RWPE1 (cell line): ENCODE measurements at places on chromosomes 4 and X.

- DNase-seq = no peak
Measured at GRCh38 chrX:7330971-7331746, 183.2 kb upstream of the PUDP start.

DNA sequence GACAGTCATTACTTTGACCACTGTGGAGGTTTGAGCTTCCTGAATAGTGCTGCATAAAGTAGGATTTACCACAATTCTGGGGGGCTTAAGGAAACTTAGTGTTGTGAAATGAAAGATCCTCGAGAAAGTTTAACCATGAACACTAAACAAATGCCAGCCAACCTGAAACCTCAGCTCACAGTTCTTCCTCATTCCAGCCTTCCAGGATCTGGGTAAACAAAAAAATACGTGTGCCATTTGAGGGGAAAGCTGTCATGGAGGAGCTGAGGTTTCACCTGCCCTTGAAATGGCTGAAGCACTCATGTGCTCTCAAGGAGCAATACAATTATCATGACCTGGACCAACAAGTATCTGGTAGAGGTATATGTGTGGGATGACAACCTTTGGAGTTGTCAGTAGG lies 142.7 kb downstream of the NPNT start:
- no peak for DNase-seq

DNA sequence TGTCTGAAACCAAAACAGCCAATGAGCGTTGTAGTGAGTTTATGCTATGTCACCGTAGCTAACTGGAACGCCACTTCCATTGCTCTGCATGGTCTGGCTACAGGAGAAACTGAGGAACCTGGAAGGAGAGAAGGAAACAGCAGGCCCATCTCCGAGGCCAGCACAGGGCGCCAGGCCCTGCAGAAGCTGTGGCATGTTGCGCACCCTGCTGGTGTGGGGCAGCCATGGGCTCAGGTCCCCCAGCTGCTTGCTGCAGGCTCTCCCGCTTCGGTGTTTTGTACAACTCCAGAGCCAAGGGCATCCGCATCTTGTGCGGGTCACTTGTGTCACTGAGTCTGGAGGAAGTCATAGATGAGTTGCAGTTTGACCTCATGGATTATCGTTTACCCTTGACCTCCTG lies 89.2 kb downstream of the AFAP1 start:
- DNase-seq = no peak

DNA sequence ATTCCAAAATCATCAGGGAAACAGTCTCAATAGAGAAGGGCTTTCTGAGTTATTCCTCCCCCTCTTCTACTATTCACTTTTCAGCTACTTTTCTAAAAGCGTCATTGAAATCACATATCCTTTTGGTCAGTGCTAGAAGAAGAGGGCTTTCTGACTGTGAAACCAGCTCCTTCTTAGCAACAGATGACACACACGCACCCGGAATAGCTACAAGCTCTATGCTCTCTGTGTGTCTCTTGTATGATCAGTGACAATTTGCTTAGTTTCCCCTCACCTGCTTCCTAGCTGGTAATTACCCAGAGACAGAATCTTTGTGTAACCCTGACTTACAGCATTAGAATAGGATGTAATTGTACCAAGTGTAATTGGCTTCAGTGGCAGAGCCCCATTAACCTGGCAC lies 268.1 kb upstream of the SLITRK2 start:
- no peak for DNase-seq

DNA sequence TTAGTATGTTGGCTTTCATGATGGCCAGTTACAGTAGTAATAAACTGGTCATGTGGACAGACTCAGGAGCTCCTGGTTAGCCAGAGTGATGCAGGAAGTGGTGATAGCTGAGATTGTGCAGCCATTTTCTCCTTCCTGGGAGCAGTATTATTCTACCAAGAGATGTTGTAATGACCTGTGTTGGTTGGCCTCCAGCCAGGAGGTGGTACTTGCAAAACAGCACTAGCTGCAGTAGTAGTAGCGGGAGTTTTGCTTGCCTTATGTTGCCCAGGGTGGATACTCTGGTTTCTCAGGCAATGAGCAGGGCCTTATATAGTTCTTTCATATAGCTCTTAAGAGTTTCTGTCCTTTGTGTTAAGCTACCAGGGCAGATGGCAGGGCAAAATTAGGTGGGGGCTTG lies 998.8 kb downstream of the GLUD2 start:
- no peak for DNase-seq

DNA sequence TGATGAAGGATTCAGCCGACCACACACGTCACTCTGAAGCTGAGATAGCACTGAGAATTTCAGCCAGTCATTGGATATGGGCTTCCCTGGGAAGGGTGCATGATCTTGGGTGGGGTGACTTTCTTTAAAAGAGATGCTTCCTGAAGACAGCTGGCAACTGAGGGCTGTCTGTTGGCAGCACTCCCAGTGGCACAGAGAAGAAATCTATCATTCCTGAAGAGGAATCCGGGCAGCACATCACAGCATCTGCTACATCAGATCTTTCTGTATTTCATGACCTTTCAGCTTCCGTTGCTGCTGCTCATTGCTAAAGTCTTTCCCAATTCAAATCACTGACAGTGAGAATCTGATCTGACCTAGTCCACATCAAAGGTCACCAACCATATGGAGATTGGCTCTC lies 193.8 kb upstream of the RBPJ start:
- DNase-seq = no peak

- DNase-seq = no peak
Measured at GRCh38 chrX:3699821-3700381, 13.5 kb downstream of the PRKX start.

DNA sequence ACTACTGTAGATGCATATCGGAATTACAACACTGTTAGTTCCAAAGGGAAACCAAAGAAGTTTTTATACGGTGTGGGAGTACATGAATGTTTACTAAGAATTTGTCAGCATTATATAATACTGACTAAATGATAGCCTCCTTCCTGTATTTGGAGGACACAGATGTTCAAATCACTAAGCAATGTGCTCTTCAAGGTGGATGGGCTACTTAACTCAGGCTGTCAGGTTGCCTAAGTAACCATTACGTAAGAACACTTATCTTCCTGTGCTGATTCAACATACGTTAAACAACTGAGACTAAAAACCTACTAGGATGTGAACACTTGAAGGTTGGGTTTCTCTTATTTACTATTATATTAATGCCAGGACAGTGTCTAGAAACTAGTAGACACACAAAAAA lies 81.9 kb upstream of the HPGD start:
- peak; percentile 24 for DNase-seq

DNA sequence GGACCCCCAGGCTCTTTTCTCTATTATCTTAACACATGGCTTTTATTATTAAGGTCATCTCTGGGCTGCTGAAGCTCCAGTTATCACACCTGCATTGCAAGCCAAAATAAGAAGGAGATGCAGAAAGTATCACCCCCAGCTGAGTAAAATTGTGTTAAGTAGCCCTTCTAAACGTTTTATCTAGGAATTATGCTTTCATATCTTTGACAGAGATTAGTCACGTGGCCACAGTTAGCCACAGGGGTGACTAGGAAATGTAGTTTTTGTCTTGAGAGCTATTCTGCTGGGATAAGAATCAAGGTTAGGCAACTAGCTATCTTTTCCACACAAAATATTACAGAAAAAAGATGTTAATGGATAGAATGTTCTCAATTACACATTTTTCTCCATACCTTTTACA lies 102.1 kb downstream of the ANXA3 start:
- no peak for DNase-seq

GRCh38 chr4:53552711-53553110 lies 38.6 kb downstream of the LNX1 start:
- DNase-seq = no peak

DNA sequence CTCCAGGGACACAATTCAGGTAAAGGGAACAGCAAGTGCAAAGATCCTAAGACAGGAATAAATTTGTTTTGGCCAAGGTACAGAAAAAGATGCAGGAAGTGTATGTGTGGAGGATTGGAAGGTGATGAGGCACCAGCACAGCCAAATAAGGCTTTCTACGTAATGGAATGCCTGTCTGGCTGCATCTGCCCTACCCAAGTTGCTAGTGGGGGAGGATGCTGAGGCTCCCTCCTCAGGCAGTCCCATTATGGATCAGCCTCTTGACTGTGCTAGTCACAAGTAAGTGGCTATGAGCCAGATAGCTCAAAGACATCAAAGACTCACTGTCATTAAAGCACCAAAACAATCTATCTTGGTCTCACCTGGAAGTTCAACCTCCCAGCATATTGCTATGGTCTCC lies 300.9 kb upstream of the FAT4 start:
- DNase-seq = peak; percentile 3

- no peak for DNase-seq
Measured at GRCh38 chr4:82523179-82523578, 38.6 kb downstream of the TMEM150C start.

DNA sequence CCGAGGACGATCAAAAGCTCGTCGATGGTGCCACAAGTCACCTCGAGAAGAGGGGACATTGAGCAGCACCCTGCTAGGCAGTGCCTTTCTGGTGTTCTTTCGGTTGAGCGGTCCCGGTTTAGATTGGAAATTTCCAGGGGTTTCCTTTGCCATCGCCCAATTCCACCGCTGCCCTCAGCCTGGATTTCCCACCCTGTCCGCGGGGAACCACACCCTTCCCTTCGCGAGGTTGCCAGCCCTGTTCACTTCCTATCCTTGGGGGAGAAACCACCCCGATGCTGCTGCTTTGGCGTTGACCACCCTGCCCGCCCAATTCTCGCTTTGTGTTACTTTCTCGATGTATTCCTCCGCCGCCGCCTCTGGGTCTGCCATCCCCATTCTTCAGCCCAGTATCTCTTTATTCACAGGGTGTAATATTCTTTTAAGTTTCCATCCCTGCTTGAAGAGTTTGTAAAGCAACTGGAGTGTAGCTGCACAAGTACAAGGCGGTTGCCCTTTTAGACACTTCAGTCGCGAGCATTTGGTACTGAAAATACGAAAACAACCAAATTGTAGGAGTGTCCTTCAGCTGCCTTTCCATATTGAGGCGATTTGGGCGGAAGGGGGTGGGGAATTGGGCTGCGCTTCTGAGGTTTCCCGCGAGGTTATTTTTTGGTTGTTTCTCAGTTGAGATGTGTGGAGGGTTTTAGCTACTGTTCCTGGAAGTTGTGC lies 1.1 kb downstream of the OGT start:
- DNase-seq = no peak

DNA sequence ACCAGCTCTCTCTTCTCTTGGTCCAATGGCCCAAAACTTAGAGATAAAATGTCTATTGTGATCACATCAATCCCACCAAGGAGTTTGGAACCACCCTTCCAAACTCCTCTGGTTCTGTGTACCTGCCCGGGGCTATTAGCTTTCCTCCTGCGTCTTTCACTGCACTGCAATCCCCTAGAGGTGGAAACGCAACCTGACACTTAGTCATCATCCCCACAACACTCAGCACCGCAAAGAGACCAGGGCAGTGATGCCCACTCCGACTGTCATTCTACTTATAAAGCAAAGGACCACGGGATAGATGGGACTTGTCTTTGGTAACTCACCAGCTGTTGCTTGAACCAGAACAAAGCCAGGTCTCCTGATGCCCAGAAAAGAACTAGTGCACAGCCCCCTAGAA lies 22.0 kb downstream of the AFAP1 start:
- no peak for DNase-seq

DNA sequence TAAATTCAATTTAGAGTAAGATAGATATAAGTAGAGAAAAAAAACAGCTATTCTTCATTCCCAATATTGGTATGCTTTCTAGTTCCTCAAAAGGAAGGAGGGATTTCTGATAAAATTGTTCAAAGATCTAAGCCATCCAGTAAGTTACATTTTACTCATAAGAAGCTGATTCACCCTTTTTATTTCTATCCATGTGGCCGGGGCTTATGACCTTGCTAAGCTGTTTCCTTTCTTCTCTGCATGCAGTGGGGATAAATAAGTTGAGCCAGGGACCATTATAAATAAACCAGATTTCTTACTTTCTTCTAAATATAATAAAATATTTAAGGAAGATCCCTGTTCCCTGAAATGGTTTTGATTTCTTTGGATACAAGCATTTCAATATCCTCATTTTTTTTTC lies 502.3 kb downstream of the PDHA2 start:
- DNase-seq = no peak

- no peak for DNase-seq
Measured at GRCh38 chr4:3599951-3600350, 67.7 kb upstream of the LRPAP1 start.

DNA sequence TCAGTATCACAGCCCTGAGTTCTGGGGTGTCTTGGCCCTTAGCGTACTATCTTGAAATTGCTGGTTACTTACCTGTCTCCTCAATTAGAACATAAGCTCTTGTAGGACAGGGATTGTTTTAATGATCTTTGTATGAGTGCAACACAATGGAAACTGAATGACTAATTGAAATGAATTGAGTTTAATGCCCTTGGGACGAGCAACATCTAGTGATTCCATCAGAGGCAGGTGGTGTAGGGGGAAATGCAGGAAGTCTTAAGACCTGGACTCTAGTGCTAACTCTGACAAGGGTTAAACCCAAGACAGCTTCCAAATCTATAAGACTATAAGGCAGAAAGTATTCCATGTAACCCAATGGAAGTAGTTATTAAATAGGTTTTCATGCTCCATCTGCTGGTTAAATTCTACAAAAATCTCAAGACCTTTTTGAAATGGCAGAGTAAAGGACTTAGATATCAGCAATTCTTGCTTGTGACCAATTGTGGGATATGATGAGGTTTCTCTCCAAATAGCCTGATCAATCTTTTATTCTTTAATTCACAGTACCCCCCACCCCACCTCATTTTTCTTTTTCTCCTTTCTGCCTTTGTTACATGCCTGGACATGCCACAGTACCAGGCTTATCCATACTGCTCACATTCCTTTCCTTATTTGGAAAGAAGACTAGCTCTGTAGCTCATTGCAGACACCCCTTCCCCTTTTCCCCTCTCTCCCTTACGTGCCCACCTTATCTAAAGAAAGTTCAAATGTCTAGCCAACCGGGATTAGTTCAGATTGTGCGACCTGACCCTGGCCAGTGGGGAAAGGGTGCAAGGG lies 340.8 kb downstream of the PAPSS1 start:
- DNase-seq = peak; percentile 40

GRCh38 chr4:186200516-186200915 lies 9.1 kb downstream of the CYP4V2 start:
- no peak for DNase-seq

DNA sequence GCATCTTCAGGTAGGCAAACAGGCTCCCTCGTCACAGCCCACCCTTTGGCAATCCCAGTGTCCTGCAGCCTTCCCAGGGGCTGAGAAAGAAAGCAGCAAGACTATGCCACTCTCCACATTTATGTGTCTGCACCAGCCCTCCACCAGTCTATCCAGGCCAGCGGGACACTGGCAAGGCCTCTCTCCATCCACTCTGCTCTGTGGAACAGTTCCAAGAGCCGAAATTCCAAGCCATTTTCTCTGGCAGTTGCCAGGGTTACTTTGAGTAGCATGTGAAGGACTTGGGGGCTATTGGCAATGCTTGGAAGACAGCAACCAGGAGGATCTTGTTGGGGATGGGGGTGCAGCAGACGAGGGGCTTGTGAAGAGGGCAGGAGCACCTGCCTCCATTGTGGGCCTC lies 52.1 kb downstream of the TSC22D3 start:
- DNase-seq = no peak

- no peak for DNase-seq
Measured at GRCh38 chr4:14410516-14410915, 591.8 kb upstream of the CPEB2 start.
